Kidney capillary endothelial cell (primary cell): ENCODE measurements at places on chromosomes 5 and 9.
A peak's percentile ranks its signal among the peaks of the same experiment; 100 is the strongest.

DNA sequence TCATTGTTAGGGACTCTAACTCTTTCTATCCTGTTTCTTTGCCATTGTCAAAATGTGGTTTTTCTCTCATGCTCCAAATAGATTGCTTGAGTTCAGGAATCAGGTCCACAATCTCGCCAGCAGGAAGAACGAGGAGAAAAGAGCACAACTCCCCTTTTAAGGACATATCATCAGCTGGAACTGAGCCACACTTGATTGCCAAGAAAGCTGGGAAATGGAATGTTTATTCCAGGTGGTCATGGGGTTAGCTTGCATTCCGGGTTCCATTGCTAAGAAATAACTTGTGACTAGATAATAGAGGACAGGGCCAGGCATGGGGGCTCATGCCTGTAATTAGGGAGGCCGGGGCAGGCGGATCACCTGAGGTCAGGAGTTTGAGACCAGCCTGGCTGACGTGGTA, 32.4 kb upstream of the C9orf57 start:
- DNase-seq: no peak

GRCh38 chr5:93582677-93583438, at the start of gene NR2F1:
Gene NR2F1, plus strand, starts transcription at chr5:93583222. Its CDS starts 1,802 bp downstream, at chr5:93585024.
- peak; percentile 82 for DNase-seq

- no peak for DNase-seq
Observed at GRCh38 chr9:36980148-36980974, 53.7 kb downstream of the PAX5 start.

GRCh38 chr9:93890436-93890935, 64.7 kb downstream of the BARX1 start:
- DNase-seq: no peak

DNA sequence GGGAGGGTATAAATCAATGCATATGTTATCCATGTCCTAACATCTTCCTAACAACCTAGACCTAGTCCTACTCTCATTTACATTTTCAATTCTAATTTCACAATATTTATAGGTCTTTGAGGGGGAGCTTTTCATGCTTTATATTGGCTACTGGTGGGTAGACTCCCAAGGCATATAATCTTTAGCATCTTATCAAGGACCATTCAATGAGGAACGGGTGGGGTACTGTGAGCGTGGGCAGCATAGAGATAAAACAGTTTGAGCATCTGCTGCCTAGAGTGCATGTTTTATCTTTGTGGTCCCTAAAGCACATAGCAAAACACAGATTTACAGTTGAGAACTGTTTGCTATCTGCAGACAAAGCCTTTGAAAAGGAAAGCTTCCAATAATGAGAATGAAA, 427.6 kb upstream of the WWC1 start:
- no peak for DNase-seq

GRCh38 chr9:116491659-116492058, 195.4 kb upstream of the TRIM32 start:
- DNase-seq: no peak

- DNase-seq: no peak
Observed at GRCh38 chr5:38835887-38836286, 9.9 kb upstream of the OSMR start.

- no peak for DNase-seq
Observed at GRCh38 chr5:160638161-160638742, 213.8 kb downstream of the ATP10B start.

- no peak for DNase-seq
Observed at GRCh38 chr9:130451004-130451390, 6.2 kb downstream of the ASS1 start.

DNA sequence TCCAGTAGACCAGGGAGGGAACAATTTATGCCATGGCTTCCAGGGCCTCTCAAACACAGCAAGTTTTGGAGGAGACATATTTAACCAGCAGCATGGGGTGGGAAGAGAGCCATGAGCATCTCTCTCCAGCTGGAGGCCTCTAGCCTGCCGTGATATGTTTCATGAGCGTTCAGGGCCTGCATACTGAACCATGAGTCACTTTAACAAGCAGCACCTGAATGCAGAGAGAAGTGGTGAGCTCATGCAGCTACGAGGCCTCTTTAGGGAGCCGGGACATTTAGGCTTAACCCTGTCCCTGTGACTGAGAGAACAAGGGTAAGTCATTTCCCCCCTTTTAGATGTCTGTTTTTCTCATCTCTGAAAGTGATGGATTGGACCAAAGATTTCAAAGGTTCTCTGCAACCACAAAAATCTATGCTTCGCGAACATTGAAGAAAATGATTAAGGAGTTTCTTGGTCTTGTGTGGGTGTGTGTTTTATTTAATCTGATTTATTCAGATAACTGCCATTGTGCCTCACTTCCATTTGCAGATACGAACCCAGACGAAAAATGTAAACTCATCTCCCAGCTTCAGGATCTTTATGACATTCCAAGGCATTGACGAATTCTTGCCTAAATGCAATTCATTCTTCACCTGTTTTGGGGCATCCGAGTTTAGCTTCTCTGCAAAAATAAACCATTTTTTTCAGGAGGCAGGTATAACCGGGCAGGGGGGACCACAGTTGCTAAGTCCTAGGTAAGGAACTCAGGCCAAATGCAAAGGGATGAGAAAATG, 157.0 kb downstream of the GABBR2 start:
- DNase-seq: no peak

GRCh38 chr5:17326600-17327037, 109.2 kb downstream of the BASP1 start:
- DNase-seq: no peak

DNA sequence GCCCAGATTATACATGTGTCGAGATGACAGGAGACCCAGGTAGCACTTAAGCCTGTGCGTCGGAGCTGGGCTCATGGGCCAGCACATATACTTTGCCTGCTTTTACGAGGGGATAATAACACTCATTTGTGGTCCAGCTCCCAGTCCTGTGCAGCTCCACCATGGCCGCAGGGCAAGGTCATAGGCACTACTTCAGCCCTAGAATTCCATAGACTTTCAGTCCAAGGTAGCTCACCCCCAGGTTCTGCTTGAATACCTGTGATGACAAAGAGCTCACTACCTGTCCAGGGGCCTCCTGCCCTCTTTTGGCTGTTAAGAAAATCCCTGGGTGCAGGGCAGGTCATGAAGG, 1.7 kb downstream of the CORO2A start:
- no peak for DNase-seq

- no peak for DNase-seq
Observed at GRCh38 chr5:59421986-59422941, 471.3 kb downstream of the PDE4D start.
